NCI-H2081 treated with DMSO at 0.1 percent for 48 hours (cell line): ENCODE measurements at places on chromosomes 5 and 9.

DNA sequence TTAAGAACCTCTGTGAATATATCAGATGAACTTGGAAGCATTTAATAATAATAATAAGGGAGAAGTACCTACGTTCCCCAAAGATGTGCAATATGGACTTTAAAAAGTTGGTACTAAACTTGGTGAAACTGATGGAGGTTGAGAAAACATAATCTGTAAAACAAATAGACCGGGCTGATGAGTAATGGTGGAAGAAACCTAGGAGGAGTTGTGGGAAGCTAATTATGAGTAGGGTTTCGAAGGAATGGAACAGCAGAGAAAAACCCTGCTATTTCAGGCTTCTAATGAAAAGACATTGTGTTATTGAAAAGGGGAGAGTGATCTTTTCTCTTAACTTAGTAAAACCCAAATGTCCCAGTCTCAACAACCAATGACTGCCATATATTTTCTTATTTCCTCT, 229.3 kb downstream of the PCSK1 start:
- no peak for DNase-seq

- DNase-seq, result no peak
Measured at GRCh38 chr5:54443270-54443669, 12.2 kb upstream of the HSPB3 start.

GRCh38 chr5:151071848-151072629, 8.8 kb downstream of the TNIP1 start:
- DNase-seq, result no peak

DNA sequence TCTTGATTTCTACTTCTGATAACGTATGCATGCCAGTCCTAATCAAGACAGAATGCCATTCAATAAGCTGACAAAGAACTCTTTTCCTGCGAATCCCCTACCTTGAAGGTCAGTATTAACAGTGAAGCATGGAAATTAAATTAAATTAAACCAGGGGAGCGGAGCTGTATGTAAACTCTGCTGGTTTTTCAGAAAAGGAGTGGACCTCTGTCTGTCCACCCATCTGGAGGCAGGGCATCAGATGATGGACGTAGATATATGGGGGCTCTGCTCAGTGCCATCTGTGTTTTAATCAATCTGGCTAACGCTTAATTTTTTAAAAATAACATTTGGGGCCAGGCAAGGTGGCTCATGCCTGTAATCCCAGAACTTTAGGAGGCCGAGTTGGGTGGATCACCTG, 101.9 kb downstream of the ROR2 start:
- no peak for DNase-seq

DNA sequence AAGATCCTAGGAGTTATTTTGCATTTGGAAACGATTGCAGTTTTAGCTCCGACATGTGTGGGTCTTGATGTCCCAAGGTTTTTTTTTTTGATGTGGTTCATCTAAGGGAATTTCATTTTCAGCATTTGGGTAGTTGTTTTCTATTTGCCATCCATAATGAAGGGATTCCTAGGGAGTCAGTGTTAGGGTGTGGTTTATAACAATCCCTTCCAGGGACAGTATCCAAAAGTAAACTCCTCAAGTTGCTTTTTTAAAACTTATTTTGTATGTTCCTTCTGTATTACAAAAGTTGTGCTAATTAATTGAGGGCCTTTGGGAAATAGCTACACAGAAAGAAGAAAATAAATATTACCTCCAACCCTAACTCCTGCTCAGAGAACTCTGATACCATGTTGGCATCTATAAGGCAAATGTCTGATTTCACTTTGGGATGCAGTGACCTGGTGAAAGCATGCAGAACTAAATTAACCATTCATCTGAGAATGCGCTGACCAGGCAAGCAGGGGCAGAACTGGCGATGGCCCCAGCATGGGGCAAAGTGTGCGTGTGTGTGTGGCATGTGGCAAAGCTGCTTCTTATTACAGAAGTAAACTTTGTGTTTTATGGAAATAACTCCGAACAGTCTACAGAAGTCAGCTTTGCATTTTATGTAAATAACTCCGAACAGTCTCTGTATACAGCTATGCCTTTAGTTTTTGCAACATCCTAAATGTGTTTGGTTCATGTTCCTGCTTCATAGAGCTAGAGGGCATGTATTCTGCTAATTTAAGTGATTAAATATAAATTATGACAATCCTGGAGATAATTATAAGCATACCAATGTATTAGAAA, 237.2 kb downstream of the TRPM3 start:
- no peak for DNase-seq

GRCh38 chr5:147408980-147409379, 100.9 kb downstream of the DPYSL3 start:
- DNase-seq, result no peak

GRCh38 chr9:114304416-114305188, 18.3 kb upstream of the ORM1 start:
- no peak for DNase-seq

GRCh38 chr9:15287309-15287708, 19.7 kb downstream of the TTC39B start:
- no peak for DNase-seq

DNA sequence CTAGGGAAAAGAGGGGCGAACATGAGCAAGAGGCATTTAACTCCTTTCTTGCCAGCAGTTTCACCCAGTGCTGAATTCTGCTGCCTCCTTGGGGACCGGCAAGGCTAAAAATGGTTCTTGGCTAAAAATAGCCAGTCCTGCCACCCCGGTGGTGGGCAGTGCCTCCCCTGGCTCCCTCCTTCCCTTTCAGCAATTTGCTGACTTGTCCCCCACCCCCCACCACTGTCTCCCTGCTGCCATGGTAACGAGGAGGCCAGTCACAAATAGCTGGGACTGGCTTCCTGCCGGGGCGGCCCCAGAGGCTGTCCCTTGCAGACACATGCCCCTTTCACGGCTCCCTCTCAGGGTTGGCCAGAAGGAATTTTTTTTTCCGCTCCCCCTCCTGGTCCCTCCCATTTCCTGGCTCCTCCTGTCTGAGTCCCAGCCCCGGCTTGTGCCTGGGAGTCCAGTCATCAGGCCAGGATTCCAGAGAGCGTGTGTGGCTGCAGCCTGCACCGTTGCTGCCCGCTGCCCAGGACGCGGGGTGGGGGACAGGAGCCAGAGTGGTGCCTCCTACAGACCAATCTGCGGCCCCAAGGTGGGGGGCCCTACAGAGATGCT, 130.3 kb downstream of the RGS3 start:
- no peak for DNase-seq

DNA sequence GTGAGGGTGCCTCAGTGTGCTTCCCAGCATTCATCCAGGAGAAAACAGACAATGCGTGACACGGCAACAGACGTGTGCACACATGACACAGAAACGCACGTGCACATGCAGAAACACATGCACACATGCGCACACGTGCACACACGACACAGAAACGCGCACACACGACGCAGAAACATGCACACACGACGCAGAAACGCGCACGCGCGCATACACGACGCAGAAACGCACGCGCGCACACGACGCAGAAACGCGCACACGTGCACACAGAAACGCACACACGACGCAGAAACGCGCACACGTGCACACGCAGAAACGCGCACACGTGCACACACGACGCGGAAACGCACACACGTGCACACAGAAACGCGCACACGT, 16.5 kb downstream of the TPPP start:
- no peak for DNase-seq

DNA sequence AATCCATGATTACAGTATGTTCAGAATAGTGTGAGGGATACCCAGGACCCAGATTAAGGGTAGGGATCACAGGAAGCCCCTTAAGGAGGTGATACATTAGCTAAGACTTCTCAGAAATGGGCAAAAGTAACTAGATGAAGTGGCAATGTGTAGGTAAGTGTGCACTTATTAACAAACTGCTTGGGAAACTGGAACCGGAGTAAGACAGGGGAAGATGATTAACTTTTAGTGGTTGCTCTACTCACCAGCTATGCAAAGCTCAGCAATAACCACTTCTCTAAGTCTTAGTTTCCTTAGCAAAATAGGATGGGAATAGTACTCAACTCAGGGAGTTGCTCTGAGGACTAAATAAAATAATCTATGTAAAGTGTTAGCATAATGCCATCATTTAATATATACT, 182.2 kb downstream of the MCTP1 start:
- DNase-seq, result no peak

GRCh38 chr9:107862323-107862722, 372.8 kb upstream of the KLF4 start:
- DNase-seq, result no peak

GRCh38 chr9:114367772-114368569, 19.8 kb downstream of the AKNA start:
- no peak for DNase-seq

GRCh38 chr5:172795318-172795977, 24.5 kb upstream of the DUSP1 start:
- DNase-seq, result no peak

DNA sequence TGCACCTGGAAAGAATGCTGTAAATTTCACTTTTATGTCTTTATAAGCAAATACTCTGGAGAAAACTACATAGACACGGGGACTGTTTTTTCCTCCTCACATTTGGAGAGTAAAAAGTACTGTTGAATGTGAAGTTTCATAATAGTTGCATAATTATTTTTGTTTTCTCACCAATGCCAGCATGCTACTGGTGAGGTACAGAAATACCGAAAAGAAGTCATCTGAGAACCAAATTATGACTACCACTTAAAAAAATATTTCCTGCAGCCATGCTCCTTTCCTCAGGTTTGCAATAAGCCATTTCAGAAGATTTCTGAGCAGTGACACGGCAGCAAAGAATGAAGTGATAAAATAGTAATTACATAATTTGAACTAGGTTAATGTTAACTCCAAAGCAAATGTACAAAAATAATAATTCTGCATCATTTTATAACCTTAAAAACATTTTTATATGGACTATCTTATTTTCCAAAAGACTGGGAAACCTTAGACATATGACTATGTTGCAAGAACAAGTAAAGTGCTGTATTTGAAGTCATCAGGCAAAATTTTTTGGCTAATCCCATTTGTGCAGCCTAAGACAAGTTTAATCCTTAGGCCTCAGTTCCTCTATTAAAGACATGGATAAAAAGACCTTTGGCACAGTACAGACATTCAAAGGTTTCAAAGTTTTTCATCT, 144.7 kb downstream of the PCSK1 start:
- DNase-seq, result no peak

- no peak for DNase-seq
Measured at GRCh38 chr5:8521991-8522390, 653.0 kb downstream of the MTRR start.

DNA sequence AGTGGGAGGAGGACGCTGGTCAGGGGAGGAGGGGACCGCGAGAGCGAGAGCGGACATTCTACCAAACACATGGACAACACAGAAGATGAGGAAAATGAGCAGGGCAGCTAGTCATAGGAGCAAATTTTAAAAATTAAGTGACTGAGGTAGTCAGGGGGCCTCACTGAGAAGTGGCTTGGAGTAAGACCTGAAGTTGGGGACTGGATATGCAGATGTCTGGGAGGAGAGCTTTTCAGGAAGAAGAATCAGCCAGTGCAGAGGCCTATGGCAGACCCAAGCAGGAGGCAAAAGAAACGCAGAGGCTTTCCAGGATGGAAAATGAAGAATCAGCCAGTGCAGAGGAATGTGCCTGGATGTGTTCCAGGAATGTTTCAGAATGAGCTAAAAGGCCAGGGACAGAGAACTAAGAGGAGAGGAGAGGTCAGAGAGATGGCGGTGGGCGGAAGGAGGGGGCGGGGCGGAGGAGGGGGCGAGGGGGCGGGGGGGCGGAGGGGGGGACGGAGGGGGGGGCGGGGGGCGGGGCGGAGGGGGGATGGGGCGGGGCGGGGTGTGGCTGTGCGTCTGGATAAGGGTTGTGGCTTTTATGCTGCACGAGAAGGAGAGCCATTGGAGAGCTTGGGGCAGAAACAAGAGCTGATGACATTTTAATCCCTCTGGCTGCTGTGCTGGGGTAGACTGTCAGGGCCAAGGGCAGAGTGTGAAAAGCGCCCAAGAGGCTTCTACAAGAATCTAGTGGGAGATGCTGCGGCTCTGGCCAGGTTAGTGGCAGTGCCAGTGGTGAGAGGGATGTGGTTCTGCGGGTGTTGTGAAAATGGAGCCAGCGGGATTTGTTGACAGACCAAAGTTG, 129.6 kb downstream of the KCNIP1 start:
- DNase-seq, result no peak

- DNase-seq, result no peak
Measured at GRCh38 chr9:23825700-23826099, 340 bp downstream of the ELAVL2 start.
